ENCODE measurements at places on chromosomes 11 and 22. TPM values are rescaled to one million over a fixed set of nuclear protein-coding genes. Genes with fewer than 3 reads are reported as not detected.

- DNase-seq, result no peak
These were observed 16.4 kb downstream of the ATP5MG start for GRCh38 chr11:118417801-118418200.

- DNase-seq, result no peak
These were observed 92.2 kb downstream of the BUD13 start for GRCh38 chr11:116680349-116681125.

The KRTAP5-10 gene
- polyA plus RNA-seq, result not detected

DNA sequence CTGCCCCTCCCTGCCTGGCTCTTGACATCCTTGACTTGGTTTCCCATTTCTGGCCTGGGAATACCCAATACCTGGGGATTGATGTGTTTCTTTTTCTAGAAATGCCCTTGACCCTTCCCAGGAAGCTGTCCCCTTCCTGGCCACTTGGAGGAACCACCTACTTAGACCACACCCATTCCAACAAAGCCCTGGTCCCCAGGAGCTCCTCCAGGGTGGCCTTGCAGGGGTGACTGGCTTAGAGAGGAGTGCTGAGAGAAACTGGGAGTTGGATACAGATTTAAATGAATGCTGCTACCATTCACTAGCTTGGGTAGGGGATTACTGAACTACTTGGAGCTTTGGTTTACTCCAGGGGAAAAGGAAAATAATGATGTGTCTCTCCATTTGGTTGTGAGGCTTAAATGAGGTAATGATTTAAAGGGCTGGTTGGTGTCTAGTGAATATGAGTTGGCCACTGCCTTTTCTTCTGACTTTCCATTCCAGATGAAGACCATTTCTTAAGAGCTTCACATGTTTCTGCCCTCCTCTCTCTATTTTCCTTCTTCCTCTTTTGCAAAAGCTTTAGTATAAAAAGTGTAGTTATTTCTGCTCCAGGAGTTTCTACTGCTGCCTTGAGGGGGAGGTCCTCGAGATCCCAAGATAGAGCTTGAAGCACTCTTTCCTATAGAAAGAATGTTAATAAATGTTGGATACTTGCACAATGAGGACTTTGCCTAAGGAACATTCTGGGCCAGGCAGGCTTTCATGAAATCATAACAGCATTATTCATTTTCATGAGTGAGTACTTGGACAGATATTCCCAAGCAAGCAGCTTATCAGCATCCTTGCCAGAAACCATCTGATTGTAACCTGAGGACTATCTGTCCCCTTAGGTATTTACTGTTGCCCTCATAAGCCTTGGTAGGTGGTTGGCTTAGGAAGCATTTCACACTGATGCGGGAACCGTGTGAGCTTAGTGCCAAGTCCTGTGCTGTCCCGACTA lies 22.4 kb downstream of the PANX1 start:
- no peak for DNase-seq

GRCh38 chr11:19670030-19670791 lies 42.4 kb upstream of the NAV2 start:
- DNase-seq, result no peak

- peak; percentile 69 for DNase-seq
These were observed 142.7 kb upstream of the CTSC start for GRCh38 chr11:88480223-88480622.

GRCh38 chr11:1377231-1377780 lies 12.4 kb upstream of the BRSK2 start:
- no peak for DNase-seq

The GLYATL2 gene
- polyA plus RNA-seq, result 1.7 TPM

DNA sequence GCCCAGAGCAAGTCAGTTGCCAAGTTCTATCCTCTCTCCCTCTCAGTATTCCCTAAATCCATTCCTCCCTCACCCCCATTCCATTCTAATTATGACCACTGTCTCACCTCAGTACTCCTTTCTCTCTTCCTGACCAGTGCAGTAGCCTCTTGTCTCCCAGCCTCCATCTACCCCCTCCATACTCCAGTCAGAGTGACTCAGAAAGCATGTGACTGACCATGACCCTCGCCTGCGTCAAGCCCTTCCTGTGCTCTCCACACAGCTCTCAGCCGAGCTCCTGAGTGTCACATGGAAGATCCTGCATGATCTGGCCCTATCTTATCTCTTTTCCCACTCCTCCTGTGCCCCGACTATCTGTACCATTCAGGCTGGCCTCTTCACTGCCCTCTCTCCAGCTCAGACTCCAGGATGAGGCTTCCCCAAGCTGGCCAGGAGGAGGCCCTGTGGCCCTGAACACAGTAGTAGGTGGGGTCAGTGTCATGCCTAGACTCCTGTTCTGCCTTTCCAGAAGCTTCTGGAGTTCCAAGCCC lies 42.6 kb downstream of the NEU3 start:
- DNase-seq, result no peak

- DNase-seq, result no peak
These were observed 15.3 kb upstream of the MRTFA start for GRCh38 chr22:40651563-40652501.

The CRYBB1 gene
- 0.84 TPM for polyA plus RNA-seq

- no peak for DNase-seq
These were observed 749.8 kb upstream of the ARHGAP42 start for GRCh38 chr11:99937330-99937729.
